ENCODE measurements at places on chromosomes 6 and 20. TPM values are rescaled to one million over a fixed set of nuclear protein-coding genes. Genes with fewer than 3 reads are reported as not detected.

- no peak for DNase-seq
These were observed 200.8 kb downstream of the KCNQ5 start for GRCh38 chr6:72822691-72823090.

DNA sequence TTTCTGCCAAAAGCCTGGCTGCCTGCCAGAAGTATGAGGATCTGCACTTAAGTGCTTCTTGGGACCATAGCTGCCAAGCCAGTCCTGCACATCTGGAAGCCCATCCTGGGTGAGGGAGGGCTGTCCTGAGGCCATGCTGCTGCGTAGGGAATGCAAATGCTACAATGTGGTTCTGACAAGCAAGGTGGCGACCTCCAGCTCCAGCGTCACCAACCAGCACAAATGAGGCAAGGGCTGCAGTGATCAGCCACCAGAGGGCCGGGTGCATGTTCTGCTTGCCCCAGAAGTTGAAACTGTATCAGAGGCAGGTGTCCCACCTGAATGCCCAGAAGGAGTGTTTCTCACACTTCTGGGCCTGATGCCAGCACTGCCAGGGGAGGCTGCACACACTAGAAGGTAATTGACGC is 99.1 kb upstream of the KCNQ5 start:
- DNase-seq = no peak

- no peak for DNase-seq
These were observed 294.5 kb downstream of the ZFAND3 start for GRCh38 chr6:38113825-38114576.

DNA sequence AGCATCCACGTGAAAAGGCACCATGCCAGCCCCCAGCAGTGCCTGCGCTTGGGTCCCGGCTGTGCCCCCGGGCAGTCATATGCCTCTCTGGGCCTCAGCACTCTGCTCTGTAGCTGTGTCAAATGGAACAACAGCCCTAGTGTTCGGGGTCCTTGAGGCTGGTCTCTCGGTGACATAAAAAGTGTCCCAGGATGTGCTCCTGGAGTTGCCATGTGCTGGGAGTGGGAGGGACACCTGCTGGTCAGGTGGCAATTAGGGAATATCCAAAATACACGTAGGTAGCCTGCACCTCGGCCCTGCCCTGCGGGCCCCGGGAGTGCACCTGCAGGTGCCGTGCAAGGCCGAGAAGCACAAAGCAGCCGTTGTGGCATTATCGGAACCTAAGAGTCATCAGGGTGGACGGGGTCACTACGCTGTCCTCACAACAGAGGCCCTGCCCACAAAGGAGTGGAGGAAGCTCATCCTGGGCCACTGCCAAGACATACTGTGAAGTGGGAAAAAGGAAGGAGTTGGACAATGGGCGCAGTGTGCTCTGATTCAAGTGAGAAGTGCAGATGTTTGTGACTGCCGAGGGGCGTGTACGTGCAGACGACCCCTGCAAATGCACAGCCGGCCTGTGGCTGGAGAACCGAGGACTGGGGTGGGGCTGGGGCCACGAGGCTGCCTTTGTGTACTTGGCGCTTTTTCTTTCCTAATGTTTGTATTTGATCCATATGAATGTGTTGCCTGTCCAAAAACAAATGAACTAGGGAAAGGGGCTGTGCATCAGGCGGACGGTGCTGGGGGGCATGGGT is 24.6 kb downstream of the SLCO4A1 start:
- DNase-seq = no peak

GRCh38 chr20:12467758-12468157 is 541.0 kb upstream of the SPTLC3 start:
- no peak for DNase-seq

GRCh38 chr6:46996860-46997641 is 45.1 kb downstream of the ADGRF1 start:
- no peak for DNase-seq

Gene OPN5
- total RNA-seq = not detected

Gene MAP7
- total RNA-seq = 0.49 TPM
